ENCODE measurements at places on chromosomes 16 and 17.

DNA sequence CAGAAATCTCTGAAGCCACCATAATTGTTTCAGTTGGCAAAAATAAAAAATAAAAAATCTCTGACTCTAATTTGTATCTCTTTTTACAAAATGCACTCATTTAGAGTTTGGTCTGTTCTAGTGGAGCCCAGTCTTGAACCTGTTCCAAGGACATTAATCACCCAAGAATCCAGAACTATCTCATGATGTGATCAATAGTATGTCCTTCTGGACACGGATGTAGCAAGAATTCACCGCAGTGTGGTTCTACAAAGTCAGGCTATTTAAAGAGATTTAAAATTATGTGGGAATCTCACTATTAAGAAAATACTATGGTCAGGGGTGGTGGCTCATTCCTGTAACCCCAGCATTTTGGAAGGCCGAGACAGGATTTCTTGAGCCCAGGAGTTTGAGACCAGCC, 21.8 kb upstream of the ANKFN1 start:
- no peak for DNase-seq

DNA sequence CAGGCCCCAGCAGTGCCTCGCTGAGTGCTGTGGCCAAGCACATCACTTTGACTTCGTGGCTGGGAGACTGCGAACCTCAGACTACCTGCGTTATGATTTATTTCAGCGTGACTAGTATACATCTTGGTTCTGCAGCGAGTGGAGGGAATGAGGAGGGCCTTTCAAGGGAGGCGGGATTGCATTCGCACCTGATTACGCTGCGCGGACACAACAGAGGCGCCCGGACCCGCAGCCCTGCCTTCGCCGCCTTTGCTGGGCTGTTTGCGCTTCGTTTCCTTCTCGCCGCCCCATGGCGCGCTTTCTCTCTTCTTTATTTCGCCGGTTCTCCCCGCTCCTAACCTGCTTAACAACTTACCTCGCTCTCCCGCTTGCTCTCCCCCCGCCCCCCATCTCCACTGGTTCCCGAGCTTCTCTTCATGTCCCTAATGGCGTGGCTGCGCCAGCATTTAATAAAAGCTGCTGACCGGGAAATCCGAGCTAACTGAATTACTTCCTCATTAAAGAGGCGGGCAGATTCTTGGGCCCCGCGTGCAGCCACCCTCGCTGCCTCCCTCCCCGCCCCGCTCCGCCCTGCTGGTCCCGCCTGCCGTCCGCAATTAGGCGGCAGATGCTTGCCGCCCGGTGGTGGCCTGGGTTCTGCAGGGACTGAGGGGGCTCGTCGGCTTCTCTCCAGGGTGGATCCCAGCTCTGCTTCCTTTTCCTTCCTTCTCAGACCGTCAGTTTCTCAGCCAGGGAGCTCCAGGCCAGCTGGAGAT, 257.6 kb upstream of the SDK2 start:
- DNase-seq = peak; percentile 59

DNA sequence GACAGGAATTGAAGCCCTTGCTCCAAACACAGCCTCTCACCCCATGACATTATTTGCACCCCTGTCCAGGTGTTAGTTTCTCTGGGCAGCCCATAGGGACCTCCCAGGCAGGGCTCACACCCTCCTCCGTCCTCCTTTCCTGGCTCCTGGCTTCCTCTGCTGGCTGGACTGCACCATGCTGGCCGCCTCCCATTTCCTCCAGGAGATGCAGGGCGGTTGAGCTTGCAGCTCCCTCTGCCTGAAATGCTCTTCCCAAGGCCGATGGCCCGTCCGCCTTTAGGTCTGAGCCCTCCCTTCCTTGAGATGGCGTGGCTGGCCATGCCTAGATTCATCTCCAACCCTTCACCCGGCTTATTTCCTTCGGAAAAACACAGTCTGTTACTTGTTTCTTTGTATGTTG, 334.8 kb downstream of the SNX29 start:
- no peak for DNase-seq

- DNase-seq = no peak
Measured at GRCh38 chr16:6081320-6081976, 983.9 kb upstream of the EEF2KMT start.

DNA sequence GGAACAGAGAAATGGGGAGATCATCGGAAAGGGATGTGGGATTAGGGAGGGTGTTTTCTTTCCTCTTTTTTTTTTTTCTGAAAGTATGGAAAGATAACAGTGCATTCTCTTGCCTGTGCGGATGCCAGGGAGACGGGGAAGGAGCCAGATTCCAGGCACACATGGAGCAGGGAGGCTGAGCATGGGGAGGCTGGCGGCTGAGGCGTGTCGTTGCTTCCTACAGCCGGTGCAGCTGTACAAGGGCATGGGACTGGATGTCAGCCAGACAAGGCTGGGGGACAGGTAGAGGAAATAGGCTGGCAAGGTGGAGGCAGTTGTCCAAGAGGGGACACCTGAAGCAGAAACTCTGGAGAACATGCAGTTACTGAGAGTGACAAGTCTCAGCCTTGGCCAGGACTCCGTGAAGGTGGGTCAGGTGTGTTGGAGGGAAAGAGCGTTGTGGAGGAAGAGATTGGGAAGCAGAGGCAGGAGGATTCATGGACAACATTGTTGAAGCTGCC, 16.6 kb upstream of the ADORA2B start:
- no peak for DNase-seq

- DNase-seq = no peak
Measured at GRCh38 chr16:89237733-89238132, 20.2 kb downstream of the ZNF778 start.

GRCh38 chr17:63842173-63842539, 329 bp downstream of the SMARCD2 start:
- peak; percentile 8 for DNase-seq

- DNase-seq = no peak
Measured at GRCh38 chr16:85436636-85437165, 176.4 kb upstream of the GSE1 start.

DNA sequence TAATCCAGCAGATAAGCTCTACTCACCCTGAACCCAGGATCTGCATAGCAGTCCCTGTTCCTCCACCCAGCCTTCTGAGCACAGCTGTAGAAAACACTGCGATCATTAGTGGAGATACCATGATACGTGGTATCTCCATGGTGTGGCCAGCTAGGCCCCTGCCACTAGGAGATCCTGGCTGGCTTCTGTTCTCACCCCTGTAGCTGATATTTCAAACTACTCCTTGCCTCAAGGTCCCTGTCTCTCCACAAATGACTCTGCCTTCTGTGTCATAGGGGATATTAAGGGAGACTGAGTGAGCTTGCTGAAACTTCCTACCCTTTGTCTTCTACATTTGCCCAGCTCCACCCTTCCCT, 44.3 kb downstream of the ERN1 start:
- DNase-seq = no peak

GRCh38 chr17:17425005-17425404, 51.8 kb upstream of the MED9 start:
- no peak for DNase-seq

DNA sequence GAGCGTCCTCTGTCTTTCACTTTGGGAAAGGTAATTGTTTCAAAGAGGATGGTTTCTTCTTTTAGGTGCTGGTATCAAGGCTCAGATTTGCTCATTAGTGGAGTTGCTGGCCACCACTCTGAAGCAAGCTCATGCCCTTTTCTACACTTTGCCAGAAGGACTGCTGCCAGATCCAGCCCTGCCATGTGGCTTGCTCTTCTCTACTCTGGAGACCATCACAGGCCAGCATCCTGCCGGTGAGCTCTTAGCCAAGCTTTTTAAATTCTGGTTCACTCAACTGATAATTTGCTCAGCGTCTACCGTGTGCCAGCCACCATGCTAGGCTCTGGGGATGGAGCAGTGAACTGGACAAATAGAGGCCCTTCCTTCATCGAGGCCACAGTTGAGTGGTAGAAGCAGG, 4.3 kb downstream of the COG1 start:
- DNase-seq = no peak

- peak; percentile 35 for DNase-seq
Measured at GRCh38 chr16:10638101-10638500, 56.6 kb downstream of the TEKT5 start.

DNA sequence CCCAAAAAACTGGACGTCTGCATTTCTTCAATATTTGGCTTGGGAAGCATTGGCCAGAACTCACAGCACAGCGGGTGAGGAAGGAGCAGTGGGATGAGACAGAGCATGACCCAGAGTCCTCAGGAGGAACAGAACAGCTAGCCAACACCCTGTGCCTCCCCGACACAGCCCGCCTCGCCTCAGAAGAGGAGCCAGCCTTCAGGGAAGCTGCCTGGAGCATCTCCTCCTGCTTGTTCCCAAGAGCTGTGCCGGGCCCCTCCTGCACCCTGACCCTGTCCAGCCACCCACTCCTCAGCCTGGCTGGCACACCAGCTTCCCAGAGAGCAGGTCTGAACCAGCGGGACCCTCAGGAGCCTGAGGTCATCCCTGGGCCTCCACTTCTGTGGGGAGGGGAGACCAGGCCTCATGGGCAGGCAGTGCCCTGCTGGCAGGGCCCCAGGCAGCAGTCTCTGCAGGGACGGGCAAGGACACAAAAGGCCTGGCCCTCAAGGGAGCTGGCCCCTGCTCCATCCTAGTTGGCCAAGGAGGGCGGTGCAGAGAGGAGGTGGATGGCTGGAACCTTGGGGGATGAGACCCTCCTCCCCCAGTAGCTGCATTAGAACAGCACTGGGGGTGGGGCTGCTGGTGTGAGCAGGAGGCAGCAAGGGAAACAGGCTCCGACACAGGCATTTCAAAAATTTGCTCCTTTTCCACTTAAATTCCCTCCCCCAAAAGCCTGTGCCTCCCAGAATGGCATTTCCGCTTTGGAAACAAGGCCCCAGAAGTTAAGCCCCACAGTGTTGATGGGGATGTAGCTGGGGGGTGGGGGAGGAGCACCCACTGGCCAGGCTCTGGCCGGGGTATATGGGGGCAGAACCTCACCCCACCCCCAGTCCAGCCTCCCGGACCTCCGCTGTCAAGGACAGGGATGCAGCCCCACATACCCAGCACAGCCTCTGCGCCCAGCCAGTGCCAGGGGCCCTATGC, 1.8 kb upstream of the BCAR1 start:
- no peak for DNase-seq

DNA sequence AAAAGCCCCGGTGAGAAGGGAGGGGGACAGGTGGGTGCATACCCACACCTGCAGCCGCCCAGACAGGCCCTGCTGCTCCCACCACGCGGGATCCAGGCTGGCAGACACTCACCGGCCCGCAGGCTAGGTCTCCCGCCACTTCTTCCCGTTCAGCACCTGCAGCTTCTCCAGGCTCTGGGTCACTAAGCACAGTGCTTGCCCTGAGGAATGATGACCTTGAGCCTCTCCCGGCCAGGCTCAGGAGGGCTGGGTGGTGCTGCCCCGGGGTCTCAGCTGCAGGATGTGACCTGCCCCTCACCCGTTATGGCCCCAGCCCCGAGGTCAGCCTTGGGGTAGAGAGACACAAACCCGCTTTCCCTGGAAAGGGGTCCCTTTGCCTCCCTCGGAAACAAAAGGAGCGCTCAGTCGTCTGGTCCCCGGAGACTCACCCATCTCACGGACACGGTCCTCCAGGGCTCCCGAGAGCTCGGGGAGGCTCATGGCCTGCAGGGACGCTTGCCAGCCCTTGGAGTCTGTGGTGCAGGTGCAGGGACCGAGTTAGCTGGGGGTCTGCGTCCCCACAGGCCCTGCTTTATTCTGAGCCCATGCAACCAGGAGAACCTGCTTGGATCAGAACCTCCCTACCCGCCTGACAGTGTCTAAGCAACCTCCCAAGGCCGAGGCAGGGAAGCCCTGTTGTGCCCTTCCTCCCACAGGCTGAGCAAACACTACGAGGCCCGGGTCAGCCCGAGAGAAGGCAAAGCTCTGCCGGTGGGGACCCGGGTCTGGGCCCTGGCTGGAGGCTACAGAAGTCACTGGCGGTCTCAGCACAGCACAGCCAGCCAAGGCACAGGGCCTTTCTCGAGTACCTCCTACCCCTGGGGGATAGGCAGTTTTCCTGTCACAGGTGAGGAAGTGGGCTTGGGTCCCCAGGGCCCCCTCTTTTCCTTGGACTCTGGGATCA, 3.8 kb downstream of the NUDT16L1 start:
- DNase-seq = no peak

DNA sequence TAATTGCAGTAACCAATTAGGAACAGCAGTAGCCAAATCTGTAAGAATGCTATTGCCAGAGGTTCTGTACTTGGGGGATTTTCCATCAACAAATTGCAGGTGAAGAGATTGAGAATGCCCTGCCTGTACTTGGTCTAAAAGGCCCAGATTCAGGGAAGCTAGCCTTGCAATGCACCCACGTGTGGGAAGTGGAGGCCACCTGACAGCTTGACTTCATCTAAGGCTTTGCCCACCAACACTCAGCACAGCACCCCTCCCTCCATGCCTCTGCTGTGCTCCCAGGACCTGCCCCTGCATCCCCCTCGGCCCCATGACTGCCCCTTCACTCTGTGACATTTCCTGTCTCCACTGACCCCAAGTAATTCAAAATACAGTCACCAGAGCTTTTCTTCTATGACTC, 79.1 kb upstream of the CDH5 start:
- no peak for DNase-seq

DNA sequence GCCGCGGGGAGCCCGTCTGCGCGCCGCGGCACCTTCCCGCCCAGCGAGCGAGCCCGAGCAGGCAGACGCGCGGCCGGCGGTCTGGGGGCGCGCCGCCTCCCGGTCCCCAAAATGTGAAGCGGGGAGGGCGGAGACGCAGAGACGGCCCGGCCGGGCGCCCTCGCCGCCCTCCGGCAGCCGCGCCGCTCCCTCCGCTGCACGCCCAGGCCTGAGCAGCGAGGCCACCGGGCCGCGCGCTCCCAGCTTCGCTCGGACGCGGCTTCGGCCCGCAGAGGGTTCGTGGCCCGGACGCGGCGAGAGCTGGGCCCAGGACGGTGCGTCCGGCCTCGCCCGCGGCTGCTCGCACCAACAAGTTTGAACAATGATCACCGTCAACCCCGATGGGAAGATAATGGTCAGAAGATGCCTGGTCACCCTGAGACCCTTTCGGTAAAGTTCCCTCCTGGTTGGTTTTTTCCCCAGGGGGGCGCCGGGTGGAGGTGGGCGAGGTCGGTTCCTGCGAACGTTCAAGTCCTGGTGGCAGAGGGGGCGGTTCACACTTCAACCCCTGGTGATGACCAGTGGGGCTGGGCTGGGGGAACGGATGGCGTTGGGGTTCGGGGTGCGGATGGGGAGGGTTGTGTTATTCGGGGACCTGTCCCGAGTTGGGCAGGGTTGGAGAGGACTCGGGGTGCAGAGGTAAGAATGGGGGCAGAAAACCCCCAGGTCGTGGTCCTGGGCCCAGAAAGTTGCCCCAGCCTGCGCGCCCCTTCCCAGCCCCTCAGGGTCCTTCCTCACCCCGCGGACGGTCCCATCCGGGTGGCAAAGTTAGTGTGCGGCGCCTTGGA, 678 bp downstream of the MGAT5B start:
- DNase-seq = no peak

DNA sequence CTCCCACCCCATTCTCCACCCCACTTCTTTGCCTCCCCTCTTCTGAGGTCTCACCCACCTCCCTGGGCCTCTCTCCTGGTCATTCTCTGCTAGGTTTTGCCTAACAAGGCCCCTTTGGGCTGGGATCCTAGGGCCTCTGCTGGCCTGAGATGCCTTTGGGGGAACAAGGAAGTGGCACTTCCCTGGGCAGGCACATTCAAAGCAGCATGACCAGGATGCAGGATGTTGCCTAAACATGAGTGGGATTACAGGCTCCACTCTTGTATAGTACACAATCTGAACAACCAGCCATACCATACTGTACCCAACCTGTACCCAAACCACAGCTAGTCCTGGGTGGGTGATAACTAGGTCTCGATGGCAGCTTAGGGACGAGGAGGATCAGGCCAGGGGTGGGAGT, 9.0 kb downstream of the GALK1 start:
- DNase-seq = no peak

- DNase-seq = no peak
Measured at GRCh38 chr16:88465387-88465983, 12.4 kb downstream of the ZFPM1 start.
